Inflammatory macrophage treated with lipopolysaccharide for 4 hours (primary cell): ENCODE measurements at places on chromosomes 12 and 14.

- no peak for DNase-seq
Observed at GRCh38 chr14:41606282-41606531, 469 bp upstream of the LRFN5 start.

GRCh38 chr12:26077915-26078702 lies 46.7 kb downstream of the BHLHE41 start:
- DNase-seq, result no peak

DNA sequence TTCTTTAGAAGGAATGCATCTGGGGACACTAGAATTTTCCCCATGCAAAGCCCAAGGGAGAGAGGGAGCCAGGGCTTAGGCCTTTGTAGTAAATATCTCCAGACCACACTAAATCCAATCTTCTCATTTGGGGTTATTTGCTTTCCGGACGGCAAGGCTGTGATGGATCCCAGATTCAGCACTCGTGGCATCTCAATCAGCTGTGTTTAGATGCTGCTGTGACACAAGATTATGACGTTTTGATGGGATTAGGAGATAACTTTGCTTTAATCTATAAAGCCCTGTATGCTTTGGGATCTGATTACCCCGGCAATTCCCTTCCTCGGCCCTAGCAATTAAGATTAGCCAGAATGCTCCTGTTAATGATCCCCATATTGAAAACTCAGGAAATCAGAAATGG lies 686.7 kb upstream of the TBX3 start:
- DNase-seq, result no peak

GRCh38 chr12:48601013-48601756 lies 31.3 kb upstream of the LALBA start:
- no peak for DNase-seq

DNA sequence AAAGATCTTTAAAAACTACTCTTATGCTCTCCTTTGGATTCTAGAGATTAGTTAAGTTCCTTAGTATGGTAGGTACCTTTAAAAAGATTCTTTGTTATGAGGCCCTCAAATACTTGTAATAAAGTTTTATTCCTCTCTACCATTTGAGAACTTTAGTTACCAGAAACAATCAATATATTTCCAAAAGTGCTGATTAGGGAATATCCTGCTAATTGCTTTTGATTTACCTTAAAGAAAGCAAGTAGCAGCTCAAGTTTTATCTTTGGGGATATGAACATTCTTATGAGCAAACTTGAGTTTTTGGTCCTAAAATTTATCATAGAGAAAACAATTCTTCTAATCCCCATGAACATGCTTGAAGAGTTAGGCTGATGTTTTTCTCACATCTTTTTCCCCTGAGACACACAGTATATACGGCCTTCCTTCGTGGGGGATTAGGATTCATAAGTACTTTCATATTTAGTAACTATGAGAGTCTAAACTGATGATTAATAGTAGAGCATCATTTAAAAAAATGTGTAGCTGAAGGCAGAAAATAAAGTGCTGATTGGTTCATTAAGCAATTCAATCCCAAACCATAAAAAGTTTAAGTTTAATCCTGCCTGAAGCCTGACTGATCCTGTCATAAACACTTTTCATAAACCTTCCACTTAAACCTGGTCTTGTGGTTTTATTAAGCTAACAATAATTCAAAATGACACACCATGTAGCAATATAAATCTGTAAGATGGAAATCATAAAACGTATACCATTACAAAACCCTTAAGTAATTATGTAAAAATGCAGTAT lies 380.5 kb upstream of the FBXO33 start:
- no peak for DNase-seq

GRCh38 chr12:615620-616019 lies 47.6 kb downstream of the NINJ2 start:
- peak; percentile 63 for DNase-seq

GRCh38 chr12:66555113-66555512 lies 123.8 kb downstream of the GRIP1 start:
- DNase-seq, result no peak

DNA sequence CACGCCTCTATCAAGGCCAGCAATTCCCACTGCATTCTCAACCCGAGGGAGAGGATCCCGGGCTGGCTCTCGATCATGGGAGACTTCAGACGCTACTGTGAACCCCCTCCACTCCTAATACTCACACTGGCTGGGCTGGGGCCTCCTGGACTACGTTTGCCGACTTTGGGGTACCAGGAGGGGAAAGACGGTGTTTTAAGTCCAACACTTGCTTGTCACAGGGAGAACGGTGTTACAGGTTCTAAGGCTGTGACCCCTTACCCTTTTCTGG lies 463 bp downstream of the NACA start:
- DNase-seq, result no peak

DNA sequence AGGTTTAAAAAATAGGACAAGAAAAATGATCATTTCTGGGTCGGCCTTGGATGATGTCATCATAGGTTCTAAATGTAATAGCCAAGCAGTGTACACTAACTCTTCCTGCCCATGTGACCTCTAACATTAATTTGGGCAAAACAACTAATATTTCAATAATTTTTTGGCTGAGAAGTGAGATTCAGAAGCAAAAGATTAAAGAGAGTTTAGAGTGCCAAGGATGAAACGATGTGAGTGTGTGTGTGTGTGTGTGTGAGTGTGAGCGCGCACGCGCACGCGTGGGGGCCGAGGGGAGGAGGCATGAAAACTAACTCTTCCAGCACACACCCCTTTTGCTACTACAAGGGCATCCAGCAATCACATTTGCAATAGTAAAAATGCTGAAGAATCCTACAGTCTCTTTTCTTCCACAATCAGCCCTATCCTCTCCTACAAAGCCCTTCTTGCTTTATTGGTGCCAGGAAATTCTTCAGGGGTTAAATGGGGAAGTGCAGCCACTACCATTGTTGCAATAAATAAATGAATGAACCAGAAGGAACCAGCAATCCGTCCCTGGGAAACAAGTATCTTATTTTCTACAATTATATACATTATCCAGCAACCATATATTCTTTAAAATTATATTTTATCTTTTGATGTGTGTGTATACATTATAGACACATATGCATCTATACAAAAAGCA lies 52.9 kb downstream of the PEBP1 start:
- no peak for DNase-seq

DNA sequence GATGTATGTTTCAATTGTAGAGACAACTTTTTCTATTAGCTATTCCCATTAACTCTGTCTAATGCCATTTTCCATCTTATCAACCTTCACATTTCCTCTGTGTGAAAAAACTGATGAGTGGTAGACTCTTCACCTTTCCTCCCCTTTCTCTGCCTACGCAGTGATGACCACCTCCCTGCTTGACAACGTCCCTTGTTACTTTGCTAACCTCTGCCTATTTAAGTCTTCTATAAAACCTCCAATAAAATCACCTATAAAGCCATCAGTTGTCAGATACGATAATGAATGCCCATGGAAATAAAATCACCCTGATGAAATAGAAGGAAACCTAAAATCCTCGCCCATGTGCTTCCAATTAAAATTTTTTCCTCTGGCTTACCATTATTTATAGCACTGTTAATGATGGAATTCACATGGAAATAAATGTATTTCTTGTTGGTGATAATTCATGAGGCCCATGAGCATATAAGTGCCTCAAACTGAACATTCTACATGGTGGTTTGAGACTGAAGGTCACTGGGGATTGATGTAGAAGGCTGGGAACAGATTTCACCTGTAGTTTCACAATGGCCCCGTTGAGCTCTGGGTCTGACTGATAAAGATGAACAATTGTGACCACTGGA lies 1454.0 kb upstream of the SEL1L start:
- DNase-seq, result no peak

DNA sequence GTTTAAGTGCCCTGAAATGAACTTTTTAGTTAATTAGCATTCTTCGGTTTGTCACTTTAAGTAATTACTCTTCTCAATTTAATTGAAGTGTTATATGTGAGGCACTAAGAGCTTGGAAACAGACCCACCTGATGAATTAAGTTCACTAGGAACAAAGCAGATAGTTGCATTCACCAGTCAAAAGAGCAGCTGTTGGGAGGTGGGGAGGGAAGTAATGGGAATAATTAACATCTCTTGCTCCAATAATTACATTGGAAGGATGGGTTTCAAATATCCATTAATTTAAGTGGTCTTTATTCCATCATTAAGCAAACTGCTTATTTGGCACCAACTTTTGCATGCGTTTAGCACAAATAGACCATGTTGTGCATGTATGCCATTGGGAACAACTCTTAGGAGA lies 667.2 kb downstream of the GALC start:
- no peak for DNase-seq

DNA sequence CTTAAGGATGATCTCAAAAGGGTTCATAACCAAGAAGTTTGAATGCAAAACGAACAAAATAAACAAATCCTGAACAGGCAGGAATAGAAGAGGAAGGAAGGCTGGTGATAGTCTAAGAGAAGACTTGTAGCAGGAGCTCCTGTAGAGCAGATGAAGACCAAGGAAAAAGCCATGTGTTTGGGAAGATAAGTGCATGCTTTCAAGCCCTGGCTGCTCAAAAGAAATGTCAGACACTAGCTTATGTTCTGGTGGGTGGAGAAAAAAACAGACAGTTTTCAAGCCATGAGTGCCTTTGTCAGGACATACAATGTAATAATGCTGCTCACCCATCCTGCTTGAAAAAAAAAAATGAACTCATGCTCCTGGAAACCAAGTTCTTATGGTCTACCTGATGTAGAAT lies 27.4 kb downstream of the TAOK3 start:
- no peak for DNase-seq

DNA sequence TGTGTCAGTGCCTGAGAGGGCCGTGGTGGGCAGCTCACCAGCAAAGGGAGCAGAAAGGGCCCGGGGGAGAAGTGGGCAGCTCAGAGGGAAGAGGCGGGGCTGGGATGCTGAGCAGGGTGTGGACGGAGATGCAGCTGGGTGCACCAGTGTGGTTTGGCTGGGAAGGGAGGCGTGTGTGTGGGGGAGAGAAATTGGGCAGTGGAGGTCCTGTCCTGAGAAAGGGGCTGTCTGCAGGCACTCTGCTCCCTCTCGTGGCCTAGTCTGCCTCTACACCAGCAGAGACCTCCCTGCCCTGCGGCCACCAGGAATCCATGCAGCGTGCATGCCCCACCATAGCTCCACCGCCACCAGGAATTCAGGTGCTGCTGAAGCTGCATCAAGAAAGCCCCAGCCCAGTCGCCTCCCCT lies 6.4 kb downstream of the TMEM121 start:
- DNase-seq, result no peak

GRCh38 chr12:50287271-50287670 lies 4.0 kb upstream of the LIMA1 start:
- no peak for DNase-seq

- no peak for DNase-seq
Observed at GRCh38 chr14:103259801-103260628, 74.0 kb upstream of the EIF5 start.

DNA sequence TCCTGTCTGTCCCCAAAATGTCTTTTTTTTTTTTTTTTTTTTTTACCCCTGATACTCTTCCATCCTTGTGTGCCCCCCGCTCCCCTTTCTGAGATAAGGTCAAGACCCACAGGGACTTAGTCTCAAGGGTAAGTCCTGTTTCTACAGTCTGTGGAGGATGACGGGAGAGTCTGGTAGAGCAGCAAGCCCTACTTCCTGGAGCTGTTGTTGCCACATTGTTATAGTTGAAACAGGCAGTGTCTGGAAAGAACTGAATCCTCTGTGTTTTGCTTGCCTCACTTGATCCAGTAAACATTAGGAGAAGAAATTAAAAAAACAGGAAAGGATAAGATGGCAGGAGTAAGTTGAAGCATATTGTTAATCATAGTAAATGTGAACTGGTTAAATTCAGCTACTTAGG lies 45.5 kb downstream of the ZNF664 start:
- DNase-seq, result no peak

GRCh38 chr12:132413931-132414588 lies 75.9 kb upstream of the FBRSL1 start:
- DNase-seq, result no peak

- no peak for DNase-seq
Observed at GRCh38 chr12:30959110-30959710, 32.7 kb downstream of the TSPAN11 start.

DNA sequence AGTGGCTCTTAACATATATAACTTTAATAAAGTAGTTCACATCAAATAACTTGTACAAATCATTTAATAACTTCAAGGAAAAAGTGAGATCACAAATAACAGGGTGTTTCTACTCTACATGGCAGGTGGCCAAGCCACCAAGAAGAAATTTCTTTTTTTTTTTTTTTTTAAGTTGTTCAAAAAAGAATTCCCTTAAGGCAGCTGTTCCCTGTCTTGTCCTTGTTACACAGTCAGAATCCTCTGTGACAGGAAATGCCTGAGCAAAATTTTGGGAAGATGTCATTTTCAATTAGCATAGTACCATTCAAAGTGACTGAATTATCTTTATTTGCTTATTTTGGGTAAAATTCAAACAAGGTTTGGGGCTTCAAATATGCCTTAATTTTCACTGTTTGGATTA lies 79.4 kb downstream of the LIN7A start:
- no peak for DNase-seq

GRCh38 chr12:54984658-54985376 lies at the start of gene TESPA1:
TSS of gene TESPA1 (minus strand) at chr12:54984762. CDS start at chr12:54974562, 10,200 bp downstream.
- peak; percentile 79 for DNase-seq

- no peak for DNase-seq
Observed at GRCh38 chr14:69316449-69317101, 56.6 kb downstream of the GALNT16 start.

- no peak for DNase-seq
Observed at GRCh38 chr14:100386121-100386520, 63.0 kb downstream of the SLC25A47 start.

- no peak for DNase-seq
Observed at GRCh38 chr12:116673681-116674111, 64.2 kb downstream of the SPRING1 start.

DNA sequence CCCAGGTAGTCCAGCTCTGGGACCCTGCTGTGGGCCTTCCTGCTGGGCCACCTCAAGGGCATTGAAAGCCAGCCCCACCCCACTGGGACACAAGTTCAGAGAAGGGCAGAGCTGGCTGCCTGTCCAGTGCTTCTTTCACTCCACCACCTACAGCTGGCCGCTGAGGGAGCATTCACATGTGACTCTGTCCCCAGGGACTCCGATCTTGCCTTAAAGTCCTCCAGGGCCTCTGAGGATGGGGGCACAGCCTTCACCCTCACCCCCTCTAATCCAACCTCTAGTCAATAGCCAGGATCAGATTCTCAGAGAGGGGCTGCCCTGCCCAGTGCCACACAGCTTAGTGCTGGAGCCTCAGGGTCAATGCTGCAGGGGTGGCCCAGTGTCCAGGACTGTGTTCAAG lies 5.0 kb upstream of the CYP46A1 start:
- no peak for DNase-seq

- no peak for DNase-seq
Observed at GRCh38 chr12:76983420-76983819, 81.9 kb downstream of the E2F7 start.

GRCh38 chr12:65454115-65454787 lies 175.8 kb downstream of the MSRB3 start:
- DNase-seq, result no peak

- no peak for DNase-seq
Observed at GRCh38 chr14:104510794-104511611, 68.6 kb upstream of the C14orf180 start.
